DMS 273 treated with DMSO at 0.1 percent for 48 hours (cell line): ENCODE measurements at places on chromosomes 4 and X.

GRCh38 chr4:40247350-40247749 lies 50.5 kb downstream of the RHOH start:
- no peak for DNase-seq

GRCh38 chrX:2536141-2536540 lies 35.4 kb upstream of the DHRSX start:
- DNase-seq, result no peak

- DNase-seq, result no peak
Measured at GRCh38 chr4:40185830-40186664, 10.8 kb upstream of the RHOH start.

- no peak for DNase-seq
Measured at GRCh38 chr4:113368056-113368455, 318.6 kb downstream of the ANK2 start.

DNA sequence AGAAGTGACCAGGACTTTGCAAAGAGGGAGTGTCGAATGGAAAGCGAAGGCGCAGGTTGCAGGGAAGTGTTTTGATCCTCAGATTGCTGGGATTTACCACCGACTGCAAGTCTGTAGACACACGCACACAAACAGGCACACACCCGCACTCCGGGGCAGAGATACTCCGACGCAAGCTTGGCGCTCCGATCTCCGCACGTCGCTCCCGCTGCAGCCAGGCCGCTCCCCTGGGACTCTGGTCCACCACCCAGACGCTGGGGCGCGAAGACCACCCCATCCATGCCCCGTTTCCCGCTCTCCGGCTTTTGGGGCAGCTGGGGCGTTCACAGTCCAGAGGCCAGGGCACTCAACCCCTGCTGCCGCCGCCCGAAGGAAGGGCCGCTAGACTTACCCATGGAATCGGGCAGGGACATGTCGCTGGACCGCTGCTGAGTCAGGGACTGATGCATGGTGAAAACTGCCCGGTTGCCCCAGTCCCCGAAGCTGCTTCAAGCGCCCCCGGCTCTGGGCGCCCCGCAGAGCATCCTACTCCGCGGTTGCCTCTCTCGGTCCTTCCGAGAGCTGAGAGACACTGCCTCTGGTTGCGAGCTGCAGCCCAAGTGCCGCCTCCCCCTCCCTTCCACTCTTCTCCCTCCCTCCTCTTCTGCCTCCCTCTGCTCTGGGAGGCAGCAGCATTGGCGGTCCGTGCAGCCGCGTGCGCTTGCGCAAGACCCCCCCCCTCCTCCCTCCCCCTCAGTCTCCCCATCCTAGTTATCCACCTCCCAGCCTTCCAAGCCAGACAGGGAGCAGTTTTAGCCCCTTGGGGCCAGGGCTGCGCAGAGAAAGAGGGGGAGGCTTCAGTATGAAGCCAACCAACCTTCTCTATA lies at the start of gene TMEM255A:
Gene TMEM255A (minus strand): TSS at position 601 of the 866 bp plus-strand sequence. CDS start 152 bp downstream, at position 449.
- no peak for DNase-seq

DNA sequence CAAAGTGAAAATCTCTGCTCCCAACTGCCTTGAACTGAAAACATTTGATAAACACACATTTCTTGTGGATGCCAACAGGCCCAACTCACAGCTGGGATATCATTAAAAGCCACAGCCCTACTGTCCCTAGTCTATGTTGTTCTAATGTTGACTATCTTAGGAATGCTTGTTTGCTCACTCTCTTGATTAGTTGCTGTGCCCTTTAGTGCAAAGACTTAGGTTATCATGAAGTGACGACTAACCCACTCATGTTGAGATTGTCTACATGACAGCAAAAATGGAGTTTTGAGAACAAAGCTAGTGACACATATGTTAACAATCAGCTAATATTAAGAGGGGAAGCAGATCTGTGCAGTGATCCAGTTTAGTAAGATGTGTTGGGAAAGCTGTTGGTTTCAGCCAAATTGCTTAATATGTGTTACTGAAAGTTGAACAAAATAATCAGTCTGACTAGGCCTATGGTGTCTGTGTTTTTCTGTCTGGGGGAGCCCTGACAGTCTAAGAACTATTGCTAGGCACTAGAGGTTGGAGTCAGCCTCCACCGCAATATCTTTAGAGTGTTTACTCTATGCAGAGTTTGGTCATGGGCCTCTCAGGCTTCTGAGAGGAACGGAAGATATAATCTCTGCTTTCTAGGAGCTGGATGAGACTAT lies 125.5 kb downstream of the ATG4A start:
- no peak for DNase-seq

DNA sequence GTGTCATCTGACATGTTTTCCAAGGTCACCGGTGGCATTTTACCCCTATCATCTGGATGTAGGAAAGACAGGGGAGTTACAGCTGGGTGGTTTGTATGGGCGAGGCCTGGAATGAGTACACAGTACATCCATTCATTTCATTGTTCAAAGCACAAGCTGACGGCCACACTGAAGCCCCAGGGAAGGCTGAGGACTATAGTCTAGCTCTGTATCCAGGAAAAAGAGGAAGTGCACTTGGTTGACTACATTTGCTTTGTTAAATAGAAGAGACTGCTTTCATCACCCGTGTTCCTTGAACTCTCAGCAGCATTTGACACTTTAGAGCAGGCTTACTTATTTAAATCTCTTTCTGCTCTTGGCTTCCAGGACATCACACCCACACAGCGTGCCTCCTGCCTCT lies 1041.0 kb upstream of the TENM3 start:
- no peak for DNase-seq

GRCh38 chr4:48944756-48945241 lies 38.2 kb upstream of the OCIAD2 start:
- DNase-seq, result no peak
